DMS 273 treated with DMSO at 0.1 percent for 48 hours (cell line): ENCODE measurements at places on chromosomes 3 and 15.

- DNase-seq: no peak
These were observed 1.7 kb upstream of the GPR62 start for GRCh38 chr3:51953445-51953844.

DNA sequence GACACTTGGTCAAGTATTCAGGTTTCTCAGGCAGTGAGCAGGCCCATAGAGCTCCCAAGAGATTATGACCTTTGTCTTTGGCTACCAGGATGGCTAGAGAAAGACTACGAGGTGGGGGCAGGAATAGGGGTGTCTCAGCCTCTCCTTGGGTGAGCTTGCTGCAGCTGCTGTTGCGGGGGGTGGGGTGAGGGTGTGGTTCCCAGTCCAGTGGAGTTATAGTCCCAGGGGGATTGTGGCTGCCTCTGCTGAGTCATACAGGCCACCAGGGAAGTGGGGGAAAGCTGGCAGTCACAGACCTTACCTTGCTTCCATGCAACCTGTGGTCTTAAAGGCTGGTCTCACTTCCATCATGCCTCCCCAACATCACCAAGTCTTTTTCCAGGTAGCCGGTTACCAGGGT, 31.7 kb downstream of the ATP2C1 start:
- DNase-seq: no peak

GRCh38 chr3:133393204-133393603, 6.7 kb upstream of the BFSP2 start:
- no peak for DNase-seq

DNA sequence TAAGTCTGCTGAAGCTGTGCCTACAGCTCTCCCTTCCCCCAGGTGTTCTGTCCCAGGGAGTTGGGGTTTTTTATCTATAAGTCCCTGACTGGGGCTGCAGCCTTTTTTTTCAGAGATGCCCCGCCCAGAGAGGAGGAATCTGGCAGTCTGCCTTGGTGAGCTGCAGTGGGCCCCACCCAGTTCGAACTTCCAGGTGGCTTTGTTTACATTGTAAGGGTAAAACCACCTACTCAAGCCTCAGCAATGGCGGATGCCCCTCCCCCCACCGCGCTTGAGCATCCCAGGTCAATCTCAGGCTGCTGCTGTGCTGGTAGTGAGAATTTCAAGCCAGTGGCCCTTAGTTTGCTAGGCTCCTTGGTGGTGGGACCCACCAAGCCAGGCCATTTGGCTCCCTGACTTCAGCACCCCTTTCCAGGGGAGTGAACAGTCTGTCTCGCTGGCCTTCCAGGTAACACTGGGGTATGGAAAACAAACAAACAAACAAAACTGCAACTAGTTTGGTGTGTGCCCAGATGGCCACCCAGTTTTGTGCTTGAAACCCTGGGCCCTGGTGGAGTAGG, 189.4 kb downstream of the MFSD1 start:
- DNase-seq: no peak

- no peak for DNase-seq
These were observed 20.2 kb upstream of the GADL1 start for GRCh38 chr3:30914696-30915095.

GRCh38 chr3:156952011-156952410, 125.9 kb downstream of the LEKR1 start:
- no peak for DNase-seq

- no peak for DNase-seq
These were observed 846.1 kb upstream of the CFAP20DC start for GRCh38 chr3:59895972-59896371.

- no peak for DNase-seq
These were observed 45.2 kb downstream of the C2CD4B start for GRCh38 chr15:62119874-62120273.

- DNase-seq: no peak
These were observed 7.8 kb upstream of the VGLL4 start for GRCh38 chr3:11651477-11651876.

DNA sequence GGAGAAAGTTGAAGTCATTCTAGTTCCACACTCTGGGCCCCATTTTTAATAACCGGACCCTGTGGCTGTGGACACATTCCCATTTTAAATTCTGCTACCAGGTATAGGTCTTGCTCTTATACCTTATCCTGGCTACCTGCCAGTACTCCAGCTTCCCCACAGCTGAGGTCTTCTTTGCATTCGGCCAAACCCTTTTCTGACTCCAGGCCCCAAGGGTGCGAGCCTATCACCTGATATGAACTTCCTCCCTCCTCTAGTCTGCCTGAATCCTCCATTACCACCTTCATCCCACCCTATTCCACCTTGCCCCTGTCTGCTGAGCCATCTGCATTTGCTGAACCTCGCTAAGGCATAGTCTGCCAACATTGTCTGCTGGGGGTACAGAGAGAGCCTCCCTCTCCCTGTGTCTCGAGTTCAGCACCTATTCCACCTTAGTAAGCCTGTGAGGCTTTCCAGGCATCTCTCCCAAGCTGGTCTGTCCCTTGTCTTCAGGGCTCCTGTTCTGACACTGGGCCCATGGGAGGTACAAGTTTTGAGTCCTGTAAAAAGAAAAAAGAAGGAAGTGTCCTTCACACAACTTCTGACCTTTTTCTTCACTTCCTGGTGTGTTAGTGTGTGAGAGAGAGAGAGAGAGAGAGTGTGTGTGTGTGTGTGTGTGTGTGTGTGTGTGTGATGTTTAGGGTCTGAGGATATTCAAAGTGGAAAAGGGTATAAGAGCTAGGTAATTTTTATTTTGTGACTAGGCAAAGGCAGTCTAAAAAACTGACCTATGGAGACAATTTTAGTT, 27.0 kb downstream of the PDE8A start:
- DNase-seq: no peak

- no peak for DNase-seq
These were observed 42.9 kb downstream of the KLF15 start for GRCh38 chr3:126314305-126314789.

DNA sequence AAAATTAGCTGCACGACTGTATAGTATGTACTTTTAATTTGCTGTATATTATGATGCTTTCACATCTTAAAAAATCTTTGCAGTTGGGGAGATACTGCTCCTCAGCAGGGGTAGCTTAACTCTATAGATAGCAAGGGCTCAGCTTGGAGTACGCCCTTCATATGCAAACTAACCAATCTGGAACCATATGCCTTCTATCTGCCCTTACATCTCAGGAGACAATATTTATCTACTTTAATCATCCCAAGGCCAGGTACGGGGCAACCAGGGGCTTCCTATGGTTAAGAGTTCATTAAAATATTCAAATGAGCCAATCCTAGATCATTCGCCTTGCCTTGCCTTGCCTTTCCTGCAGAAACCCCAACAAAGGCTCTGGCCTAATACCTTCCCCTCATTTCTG, 204.1 kb upstream of the ZBTB20 start:
- DNase-seq: no peak

- no peak for DNase-seq
These were observed 785 bp downstream of the MFSD1 start for GRCh38 chr3:158802409-158803268.

GRCh38 chr3:107644631-107645030, 121.9 kb downstream of the BBX start:
- no peak for DNase-seq

GRCh38 chr3:106438887-106439286, 570.1 kb upstream of the CBLB start:
- no peak for DNase-seq

GRCh38 chr3:20569310-20569709, 383.3 kb upstream of the SGO1 start:
- DNase-seq: no peak
